ENCODE measurements at places on chromosomes 11 and 22.
A peak's percentile ranks its signal among the peaks of the same experiment; 100 is the strongest.

GRCh38 chr22:47457509-47458300 lies 695.3 kb downstream of the TBC1D22A start:
- no peak for DNase-seq

DNA sequence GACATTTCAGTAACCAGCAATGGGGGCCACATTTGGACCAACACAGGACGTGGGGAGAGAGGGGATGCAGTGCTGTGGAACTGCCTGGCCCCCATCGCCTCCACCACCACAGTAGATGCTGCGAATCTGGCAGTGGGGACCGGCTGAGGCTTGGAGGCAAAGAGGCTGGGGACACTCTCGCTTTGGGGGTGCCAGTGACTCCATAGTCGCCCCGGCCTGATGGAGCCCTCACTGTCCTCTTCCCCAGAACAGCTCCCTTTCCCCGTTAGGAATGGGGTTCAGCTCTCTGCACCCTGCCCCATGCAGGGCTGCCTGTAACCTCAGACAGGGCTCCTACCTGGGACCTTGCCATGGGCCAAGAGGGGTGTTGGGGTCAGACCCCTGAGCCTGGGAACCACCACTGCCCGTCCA lies 1.8 kb upstream of the MUC2 start:
- DNase-seq, result no peak

- no peak for DNase-seq
Observed at GRCh38 chr11:120340529-120340928, 4.3 kb downstream of the ARHGEF12 start.

- DNase-seq, result no peak
Observed at GRCh38 chr11:63966444-63966843, 8.0 kb upstream of the COX8A start.

GRCh38 chr11:126485021-126485792 lies 129.7 kb downstream of the ST3GAL4 start:
- no peak for DNase-seq

- DNase-seq, result no peak
Observed at GRCh38 chr22:35996596-35996995, 32.0 kb downstream of the RBFOX2 start.

DNA sequence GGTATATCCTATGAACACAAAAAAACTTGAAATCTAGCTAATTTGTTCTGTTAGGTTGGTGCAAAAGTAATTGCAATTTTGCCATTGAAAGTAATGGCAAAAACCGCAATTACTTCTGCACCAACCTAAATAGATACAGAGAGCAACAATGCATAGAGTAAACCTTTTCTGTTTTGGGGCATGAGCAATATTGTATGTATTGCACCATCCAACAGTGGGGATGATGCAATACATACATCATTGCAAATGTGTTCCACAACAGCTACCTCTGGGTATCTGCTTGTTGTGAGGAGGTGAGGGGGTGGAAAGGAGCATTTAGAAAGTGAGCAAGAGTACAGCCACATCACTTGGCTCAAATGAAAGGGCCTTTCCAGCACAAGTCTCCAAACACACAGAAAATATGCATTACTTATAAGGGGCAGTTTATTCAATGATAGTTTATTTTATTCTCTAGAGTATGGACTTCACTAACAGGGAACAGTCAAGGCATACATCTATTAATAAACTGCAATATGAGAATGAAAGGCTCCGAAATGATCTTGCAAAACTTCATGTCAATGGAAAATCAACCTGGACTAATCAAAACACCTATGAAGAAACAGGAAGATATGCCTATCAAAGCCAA lies 77.3 kb downstream of the DEUP1 start:
- no peak for DNase-seq

DNA sequence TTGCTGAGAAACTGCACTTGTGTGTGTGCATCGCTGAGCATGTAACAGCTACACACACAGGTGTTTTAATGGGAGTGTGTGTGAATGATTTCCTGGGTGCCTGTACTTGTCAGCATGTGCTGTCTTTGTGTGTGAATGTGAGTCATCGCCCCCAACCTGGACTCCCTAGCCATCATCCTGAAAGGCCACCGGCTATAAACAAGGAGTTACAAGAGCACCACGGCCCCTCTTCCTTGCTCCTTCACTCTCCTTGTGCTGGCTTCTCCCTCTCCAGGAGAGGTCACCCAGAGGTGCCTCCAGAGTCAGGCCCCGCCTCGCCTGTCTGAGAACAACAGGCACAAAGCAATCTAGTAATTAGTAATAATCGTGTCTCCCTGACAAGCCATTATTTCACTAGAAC lies 419.2 kb downstream of the BUD13 start:
- DNase-seq, result no peak

DNA sequence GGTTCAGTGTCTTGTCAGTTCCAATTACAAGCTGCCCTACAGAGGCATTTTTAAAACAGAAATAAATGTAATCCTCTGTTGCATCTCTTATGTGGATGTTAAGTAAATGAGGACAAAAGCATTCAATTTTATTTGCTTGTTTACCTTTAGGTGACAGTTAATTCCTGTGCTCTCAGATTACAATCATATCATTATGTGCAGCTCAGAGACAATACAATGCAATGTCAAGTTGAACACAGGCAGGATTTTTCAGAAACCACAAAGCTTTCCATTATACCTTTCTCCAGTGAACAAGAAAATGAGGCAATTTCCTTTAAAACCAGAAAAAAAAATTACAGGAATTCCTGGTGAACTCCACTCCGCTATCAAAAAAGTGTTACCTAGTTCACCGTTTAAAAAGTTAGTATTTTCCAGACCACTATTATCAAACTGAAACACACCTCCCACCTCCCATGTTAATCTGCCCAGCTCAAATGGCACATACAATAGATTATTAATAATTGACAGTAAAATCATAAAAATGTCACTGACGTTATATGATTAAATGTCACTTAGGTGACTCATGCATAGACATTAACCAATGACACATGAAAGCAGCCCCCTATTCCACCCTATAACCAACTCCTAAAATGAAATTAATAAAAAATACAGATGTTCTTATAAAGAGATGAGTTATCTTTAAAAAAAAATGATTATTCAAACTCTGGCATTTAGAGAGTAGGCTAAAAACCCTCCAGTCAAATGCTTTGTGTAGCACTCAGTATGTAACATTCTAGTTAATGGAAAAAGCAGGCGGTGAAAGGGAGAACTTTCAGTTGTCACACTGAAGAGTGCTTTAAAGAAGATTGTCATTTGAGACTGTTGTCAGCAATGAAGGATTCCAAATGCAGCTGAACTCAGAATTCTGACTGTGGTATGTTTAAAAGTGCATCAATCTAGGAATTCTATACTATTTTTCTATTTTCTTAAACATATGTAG lies 98.6 kb downstream of the MUC15 start:
- no peak for DNase-seq

DNA sequence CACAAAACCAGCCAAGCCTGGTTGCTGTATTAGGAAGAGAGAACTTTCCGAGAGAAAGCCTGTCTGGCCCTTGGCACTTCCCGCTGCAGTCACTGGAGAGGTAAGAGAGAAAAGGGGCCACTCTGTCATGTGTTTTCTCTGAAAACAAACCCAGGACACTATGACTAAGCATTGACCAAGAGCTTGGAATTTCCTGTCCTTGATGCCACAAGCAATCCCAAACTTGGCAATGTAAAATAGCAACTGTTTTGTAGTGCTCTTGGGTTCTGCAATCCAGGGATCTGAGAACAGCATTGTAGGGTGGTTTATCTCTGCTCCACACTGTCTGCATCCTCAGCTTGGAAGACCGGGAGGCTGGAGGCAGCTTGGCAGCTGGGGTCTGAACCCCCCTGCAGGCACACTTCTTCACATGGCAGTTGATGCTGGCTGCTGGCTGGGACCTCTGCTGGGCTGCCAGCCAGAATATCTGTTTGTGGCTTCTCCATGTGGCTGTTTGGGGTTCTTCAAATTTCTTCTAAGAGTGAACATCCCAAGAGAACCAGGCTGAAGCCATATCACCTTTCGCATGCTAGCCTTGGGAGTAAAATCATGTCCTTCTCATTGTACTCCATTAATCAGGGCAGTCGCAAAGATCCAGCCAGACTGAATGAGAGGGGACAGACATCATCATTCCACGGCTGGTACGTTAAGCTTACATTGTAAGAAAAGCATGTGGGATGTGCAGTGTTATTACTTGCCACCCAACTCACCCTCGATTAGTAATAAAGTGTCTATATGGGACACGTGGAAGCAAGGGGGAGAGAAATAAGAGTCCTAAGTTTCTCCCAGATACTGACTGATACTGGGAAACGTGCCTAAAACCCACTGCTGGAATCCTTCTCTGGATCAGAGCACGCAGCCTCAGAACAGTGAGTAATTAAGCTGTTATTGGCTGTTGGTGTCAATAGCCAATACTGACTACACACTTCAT lies 537.4 kb upstream of the B3GAT1 start:
- no peak for DNase-seq

DNA sequence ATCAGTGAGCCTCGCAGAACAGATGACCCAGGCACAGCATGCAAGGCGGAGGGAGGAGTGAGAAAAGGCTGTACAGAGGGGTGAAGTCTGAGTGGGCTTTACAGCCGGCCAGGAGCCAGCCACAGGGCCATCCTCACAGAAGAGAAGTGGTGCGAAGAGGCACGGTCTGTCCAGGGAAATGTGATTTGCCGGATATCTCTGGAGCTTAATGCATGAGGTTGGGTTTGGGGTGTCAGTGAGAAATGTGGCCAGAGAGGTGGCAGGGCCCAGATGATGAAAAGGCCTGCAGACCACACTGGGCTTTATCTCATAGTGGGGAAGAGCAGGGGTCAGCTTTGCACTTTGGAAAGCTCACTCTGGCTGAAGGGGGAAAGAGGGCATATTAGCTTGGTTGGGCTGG lies 255.2 kb downstream of the BUD13 start:
- DNase-seq, result no peak

GRCh38 chr11:57513911-57514537 lies 1.5 kb downstream of the SLC43A1 start:
- DNase-seq, result no peak

- DNase-seq, result no peak
Observed at GRCh38 chr22:47658182-47658581, 895.7 kb downstream of the TBC1D22A start.

GRCh38 chr22:28955817-28956216 lies 72.4 kb downstream of the ZNRF3 start:
- peak; percentile 91 for DNase-seq

- no peak for DNase-seq
Observed at GRCh38 chr11:113773092-113773415, 438 bp downstream of the ZW10 start.

- no peak for DNase-seq
Observed at GRCh38 chr11:66428933-66429332, 8.1 kb downstream of the NPAS4 start.

DNA sequence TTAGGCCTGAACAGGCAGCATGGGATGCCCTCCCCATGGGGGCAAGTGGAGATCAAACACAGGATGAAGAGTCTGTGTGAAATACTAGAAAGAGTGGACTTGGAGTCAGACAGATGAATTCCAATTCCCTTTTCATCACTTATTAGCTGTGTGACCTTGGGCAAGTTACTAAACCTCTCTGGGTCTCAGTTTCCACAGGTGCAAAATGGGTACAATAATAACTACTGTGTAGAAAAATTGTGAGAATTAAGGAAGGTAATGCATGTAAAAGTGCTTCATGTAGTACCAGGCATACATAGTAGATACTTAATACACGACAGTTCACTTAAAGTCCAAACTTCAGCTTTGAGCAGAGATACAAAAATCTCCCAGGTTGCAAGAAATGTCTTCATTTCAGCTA lies 176.4 kb downstream of the DSCAML1 start:
- DNase-seq, result no peak

GRCh38 chr11:77309401-77310085 lies 8.1 kb upstream of the GDPD4 start:
- no peak for DNase-seq

- no peak for DNase-seq
Observed at GRCh38 chr11:85718991-85719807, 33.2 kb upstream of the CCDC89 start.

DNA sequence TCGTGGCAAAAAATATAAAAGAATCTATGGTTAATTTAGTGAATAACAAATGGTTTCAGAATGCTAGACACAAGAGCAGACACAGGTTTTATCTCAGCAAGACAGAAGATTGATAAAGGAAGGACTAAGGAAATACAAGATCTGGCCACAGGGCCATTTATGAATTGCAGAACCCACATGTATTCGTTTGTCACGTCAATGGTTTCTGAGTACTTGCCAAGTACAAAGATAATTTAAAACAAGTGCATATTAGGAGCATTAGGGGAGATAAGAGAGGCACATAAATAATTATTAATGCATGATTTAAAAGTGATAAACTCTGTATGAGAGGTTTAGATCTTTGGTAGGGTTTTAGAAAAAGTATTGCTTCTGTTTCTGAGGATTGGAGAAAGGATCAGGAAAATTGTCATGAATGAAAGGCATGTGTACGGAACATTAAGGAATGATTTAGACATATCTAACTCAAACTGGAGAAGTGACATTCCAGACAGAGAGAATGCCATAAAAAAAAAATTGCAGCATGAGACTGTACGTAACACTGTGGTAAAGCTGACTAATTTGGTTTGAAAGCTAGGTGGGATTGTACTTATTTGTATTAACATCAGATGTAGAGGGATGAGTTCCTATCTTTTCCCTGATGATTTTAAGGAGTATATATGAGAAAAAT lies 727.1 kb downstream of the NELL1 start:
- no peak for DNase-seq

DNA sequence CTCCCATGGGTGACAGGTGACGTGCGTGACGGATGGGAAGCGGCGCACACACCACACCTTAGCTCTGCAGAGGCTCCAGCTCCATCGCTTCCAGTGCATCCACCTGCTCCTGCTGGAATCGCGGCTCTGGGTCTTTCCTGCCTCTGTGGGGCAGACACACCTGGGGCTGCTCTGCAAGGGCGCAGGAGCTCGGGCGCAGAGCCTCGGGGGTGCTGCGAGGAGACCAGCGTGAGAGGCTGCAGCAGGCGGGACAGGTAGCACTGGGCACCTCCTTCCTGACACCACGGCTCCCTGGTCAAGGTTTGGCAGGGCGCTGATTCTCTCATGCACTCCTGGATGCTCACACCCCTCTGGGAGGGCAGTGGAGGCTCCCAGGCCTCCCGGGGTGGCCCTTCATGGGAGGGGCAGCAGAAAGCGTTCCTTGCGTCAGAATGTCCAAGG lies 1494.3 kb downstream of the BRD1 start:
- DNase-seq, result no peak

- no peak for DNase-seq
Observed at GRCh38 chr11:22671751-22672150, 5.3 kb downstream of the GAS2 start.

GRCh38 chr11:70327717-70328116 lies 57.2 kb downstream of the PPFIA1 start:
- DNase-seq, result no peak

GRCh38 chr11:120710354-120711131 lies 199.0 kb downstream of the GRIK4 start:
- no peak for DNase-seq

GRCh38 chr11:93541884-93542810 lies 1.0 kb downstream of the SMCO4 start:
- peak; percentile 25 for DNase-seq

DNA sequence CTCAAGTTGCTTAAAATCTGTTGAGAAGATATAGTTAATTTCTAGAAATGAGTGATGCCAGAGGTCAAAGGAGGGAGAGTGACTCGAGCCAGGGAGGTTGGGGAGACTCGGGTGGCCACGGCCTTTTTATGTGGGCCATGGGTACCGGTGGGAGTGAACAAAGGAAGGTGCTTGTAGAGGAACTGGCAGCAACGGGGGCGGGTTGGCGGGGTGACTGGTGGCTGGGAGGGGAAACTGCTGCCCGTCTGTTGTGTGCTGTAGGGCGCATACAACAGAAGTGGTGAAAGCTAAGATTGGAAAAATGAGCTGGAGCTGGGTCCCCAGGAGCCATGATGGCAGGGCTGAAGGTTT lies 5.4 kb downstream of the DAGLA start:
- no peak for DNase-seq

GRCh38 chr11:61679296-61679695 lies 895 bp upstream of the DAGLA start:
- DNase-seq, result no peak

All from CMK (cell line).